AG08395 (cell line): ENCODE measurements at places on chromosomes 3 and 15.

- DNase-seq = no peak
These were observed 772.8 kb upstream of the LMCD1 start for GRCh38 chr3:7728566-7729519.

GRCh38 chr3:52085681-52086282, 29.4 kb upstream of the DUSP7 start:
- DNase-seq = no peak

DNA sequence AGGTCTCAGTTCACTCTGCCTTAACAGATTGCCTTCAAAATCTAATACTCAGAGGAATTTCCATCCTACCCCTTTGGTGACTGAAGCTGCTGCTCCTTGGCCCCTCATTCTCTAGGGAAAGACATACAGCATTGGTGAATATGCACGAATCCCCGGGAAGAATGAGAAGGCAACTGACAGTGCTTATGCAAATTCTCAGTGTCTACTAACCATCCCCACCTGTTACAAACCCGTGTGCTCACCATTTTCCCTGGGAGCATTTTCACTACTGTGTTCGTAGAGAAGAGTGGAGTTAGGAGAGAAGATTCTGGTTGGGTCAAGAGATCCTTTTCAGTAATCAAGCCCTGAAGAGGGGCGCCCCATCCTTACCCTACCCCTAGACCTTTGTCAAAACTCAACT, 37.7 kb downstream of the SYNM start:
- no peak for DNase-seq

- DNase-seq = no peak
These were observed at the start of gene GP5 for GRCh38 chr3:194399166-194399565. GP5 (minus strand) TSS chr3:194399266; CDS start chr3:194398282, 984 bp downstream.

- DNase-seq = no peak
These were observed 419.5 kb downstream of the LPP start for GRCh38 chr3:188573291-188573940.

GRCh38 chr15:52078876-52079700, 33.5 kb downstream of the BCL2L10 start:
- DNase-seq = peak; percentile 52

- no peak for DNase-seq
These were observed 72.6 kb upstream of the ZBED2 start for GRCh38 chr3:111667621-111668239.

- peak; percentile 91 for DNase-seq
These were observed 22.2 kb downstream of the MESD start for GRCh38 chr15:80967451-80967850.

DNA sequence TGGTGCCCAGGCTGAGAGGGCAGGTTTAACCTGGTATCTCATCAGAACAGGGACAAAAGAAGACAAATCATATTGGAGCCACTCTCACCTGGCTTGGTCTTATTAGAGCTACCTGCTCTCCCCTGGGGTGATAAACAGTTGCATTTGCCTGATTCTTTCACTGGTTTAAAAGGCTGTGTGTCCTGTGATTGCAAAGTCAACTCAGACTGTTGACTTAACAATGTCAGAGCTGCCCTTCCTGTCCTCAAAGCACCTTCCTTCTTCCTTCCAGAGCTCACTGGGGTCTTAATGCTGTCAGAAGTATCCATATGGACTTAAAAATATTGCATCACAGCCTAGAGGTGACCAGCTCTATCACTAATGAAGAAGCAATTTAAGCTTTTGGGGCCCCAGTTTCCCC, 50.5 kb upstream of the MINAR1 start:
- no peak for DNase-seq

DNA sequence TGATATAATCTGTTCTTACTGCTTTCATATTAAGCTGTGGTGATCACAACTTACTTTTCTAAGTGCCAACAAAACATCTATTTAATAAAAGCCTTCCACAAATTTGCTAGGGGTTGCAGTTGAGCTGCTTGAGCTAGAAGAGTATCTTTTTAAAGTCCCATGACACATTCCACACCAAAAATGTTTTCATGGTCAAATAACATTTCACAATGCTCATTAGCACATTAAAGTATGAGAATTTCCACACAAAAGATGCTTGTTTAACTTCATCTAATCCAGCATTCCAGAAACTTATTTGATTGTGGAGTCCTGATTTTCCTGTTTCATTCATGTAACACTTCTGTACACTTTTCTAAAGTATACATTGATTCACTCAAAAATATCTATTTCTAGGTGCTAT, 876.1 kb upstream of the CFAP20DC start:
- DNase-seq = no peak

GRCh38 chr3:126834596-126835471, 130.8 kb downstream of the CHCHD6 start:
- no peak for DNase-seq

DNA sequence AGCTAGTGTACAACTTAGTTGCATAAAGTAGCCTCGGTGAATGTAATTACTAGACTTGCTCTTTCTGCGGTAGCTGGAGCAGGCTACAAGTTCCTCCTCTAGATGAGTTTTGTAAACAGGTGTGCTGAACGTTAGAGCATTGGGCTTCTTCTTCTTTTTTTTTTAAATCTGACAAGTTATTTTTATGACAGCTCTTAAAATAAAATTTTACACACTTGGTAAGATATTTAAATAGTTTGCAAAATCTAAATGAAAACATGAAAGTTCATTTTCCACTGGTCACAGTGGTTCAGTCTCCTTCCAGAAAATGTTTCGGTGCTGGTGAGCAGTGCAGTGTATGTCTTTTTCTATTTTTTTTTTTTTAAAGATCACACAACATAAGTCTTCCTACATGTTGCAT, 3.0 kb downstream of the CCR9 start:
- DNase-seq = no peak

DNA sequence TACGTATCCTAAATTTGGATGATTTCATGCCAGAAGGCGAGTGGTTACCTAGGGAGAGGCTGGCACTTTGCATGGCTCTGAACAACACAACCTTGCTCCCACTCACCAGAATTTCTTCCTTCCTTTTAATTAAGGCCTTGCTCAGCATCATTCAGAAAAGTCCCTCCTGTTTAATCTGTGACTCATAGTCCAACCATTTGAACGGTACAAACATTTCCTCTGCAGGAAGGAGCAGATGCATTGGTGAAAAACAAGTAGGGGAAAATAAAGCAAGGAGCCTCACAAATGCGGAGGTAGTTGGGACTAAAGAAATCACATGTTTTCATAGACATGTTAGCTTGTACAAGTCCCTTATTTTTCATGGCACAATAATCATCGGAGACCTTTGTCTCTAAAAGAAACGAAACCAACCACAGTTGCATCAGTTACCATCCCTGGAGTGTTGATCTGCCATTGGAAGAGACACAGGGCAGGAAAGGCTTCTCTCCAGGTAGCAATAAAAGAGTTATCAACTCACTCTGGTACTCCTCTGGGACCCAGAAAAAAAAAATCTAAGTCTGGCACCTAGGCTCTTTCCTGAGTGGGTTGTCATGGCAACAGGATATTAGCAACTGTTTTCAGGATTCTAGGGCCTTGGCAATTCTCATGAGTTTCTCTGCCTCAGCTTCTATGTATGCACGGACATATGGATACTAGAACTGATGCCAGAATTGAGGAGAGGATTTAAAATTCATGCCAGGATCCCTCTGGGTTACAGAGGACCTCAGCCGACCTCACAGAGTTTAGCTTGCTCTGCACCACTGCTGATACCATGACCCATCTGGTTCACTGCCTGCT, 255.4 kb upstream of the ARPP21 start:
- no peak for DNase-seq

DNA sequence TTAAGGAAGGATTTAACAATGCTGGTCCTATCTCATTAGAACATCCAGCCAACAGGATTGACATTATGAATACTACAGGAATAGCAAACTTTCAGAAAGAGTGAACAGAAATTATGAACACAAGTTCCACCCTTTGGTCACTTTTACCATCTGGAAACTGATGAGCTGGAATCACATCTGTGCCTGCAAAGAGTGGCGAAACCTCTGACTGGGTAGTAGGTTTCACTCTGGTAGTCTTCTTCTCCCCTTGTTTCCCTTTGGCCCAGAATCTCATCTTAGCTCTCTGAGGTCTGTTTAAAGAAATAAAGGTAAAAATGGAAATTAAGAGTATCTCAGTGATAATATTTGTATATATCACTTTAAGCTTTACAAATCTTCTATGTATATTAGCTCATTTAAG, 73.1 kb downstream of the NR2E3 start:
- no peak for DNase-seq

- DNase-seq = no peak
These were observed 63.6 kb upstream of the BOC start for GRCh38 chr3:113147681-113148261.

DNA sequence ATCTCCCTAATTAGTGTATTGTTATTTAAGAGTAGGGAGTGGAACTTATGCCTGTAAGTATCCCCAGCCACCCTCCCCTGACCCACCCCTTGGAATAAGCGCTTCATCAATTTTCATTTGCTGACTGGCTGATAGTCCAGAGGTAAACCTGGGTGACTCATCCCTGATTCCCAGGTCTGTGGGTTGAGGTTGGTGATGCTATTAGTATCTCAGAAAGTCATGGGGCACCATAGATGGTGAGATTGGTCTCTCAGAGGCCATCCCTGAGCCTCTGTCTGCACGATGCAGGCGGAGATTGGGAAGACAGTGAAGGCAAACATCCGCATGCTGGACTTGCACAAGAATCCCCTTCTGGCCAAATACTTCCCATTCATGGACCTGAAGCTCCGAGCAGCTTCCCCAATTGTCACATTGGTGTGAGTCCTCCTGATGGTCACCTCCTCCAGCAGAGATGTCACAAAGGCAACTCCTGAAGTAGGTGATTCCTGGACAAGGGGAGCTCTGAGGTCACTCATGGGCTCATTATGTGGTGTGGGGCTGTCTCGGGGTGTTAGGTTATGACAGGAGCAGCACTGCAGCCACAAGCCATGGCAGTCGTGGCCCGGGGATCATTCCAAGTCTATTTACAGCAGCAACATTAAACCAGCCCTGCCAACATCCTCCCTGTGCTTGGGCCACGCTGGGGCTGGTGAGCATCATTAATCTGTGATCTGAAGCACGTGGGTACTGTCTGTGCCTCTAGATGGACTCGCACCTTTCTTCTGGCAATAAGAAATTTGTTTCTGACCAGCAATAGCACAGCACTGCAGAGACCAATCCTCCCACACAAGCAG, 6.8 kb upstream of the TXNRD3 start:
- no peak for DNase-seq

DNA sequence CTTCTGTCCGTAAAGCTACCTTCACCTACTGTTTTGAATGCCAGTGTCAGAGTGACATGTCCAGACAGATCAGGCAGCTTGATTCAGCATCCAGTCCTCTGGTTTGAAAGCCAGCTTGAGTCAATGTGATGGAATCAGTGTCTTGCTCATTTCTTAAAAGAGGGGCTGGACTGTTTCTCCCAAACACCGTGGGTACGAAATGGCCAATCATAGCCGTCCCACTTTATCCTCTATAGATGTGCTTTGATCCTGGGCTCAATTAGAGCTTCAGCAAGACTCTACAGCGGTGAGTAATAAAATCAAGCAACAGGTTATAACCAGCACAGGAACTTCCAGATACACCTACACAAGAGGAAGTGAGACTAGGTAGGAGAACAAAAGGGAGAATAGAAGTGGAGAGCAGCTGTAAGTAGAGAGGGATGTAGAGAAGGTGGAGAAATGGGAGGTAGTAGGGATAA, 17.0 kb upstream of the OR5K1 start:
- DNase-seq = no peak

DNA sequence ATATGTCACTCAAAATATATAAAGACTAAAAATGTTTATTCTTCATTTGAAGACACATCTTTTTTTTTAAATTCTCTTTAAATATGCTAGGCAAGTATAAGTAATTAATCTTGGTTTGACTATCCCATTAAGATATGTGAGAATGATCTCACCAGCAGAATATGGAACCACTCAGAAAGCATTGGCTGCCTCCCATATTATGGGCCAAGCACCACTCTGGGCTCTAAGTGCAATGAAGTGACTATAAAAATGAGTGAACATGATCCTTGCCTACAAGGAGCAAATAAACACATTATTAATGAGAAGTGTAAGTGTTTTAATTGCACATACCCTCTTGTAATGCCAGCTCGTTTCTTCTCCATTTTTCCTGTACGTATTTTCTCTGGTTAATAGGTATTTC, 328.5 kb downstream of the NAALADL2 start:
- no peak for DNase-seq

DNA sequence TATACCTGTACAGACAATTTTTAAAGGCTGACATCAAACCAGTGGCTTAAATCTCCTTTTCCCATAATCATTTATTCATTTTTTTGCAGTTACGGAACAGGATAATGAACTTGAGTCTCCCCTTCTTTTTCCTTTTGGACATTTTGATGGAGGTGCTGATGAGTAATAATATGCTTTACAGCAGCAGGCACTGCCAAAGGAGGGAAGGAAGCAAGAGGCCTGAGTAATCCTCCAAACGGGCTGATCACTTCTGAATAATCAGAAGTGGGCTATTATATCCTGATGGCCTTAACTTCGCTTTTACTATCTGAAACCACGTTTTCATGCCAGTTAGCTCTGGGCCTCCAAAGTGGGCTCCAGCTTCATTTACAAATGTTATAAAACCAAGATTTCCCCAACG, 527.2 kb downstream of the FOXP1 start:
- DNase-seq = peak; percentile 38

GRCh38 chr3:149534671-149535332, 60.3 kb downstream of the TM4SF4 start:
- DNase-seq = peak; percentile 27

DNA sequence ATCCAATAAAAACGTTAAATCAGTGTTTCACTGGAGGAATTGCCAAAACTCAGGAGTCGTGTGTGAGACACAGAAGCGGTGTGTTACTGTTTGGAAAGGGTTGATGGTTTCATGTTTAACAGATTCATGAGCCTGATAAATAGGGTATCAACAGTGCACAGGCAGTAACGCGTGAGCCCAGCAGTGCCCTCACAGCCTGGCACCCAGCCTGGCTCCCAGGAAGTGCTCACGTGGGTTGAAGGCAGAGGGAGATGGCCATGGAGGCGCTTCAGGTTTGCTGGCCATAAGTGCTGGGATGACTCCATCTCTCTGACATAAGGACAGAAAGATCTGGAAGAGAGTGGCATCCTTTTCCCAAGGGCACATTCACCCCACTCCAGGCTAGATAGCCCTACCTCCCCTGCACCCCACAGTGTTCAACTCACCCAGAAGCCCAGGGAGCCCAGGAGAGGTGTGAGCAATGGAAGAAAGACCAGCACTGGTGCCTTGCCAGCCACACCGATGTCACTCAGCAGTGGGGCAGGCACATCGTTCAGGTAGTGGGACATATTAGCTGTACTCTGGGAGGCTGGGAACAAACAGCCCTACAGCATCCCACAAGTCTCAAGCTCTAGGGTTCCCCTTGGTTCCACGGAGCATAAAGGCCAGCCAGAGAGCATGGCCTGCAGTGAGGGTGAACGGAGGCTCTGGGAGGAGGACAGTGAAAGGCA, 164.3 kb downstream of the LRRK1 start:
- DNase-seq = no peak

DNA sequence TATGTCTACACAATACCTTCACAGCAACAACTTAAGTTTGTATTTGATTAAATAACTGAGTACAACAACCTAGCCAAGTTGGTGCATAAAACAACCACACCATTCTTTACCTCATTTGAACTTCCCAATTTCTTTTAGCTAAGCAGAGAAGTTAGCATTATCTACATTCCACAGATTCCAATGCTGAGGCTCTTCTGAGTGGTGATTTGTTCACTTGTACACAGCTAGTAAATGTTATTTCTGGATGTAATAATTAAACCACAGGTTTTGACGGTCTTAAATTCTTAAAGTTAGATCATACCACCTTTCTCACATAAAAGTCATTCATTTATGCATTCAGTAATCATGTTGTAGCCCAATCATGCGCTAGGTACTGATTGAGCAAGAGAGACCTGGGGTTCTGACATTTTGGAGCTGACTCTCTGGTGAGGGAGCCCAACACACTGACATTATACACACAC, 102.5 kb downstream of the SST start:
- peak; percentile 78 for DNase-seq

GRCh38 chr3:98359993-98360675, 6.5 kb downstream of the OR5K4 start:
- DNase-seq = no peak
